Activated CD4-positive, alpha-beta T cell treated with anti-CD3 and anti-CD28 coated beads, Interleukin-2, amount 10 ng/mL, durations not matched to agents 24 days and 14 days (primary cell): ENCODE measurements at places on chromosomes 2 and 18. TPM values are rescaled to one million over a fixed set of nuclear protein-coding genes. Genes with fewer than 3 reads are reported as not detected.

Gene EML6
- 0.77 and 0.83 TPM in 2 replicates for total RNA-seq

DNA sequence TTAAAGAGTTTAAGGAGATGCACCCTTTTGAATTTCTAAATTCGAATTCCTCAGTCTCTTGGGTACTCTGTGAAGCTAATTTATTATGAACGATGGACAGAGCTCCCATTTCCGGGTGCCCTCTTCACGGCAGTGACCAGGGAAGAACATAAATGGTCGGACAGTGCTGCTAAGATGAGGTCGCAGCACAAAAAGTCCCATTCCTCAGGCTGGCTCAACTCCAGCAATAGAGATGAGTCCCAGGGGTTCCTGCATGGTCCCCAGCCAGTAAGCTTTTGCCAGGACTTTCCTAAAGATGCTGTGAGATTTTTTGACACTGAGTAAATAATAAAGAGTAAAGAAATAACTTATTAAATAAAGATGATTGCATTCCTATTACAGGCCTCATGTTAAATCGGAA is 43.0 kb upstream of the STK39 start:
- no peak for DNase-seq

GRCh38 chr2:97812931-97813330 is 99.6 kb downstream of the ZAP70 start:
- DNase-seq, result peak; percentile 36

GRCh38 chr18:48896875-48897511 is 53.8 kb downstream of the SMAD7 start:
- no peak for DNase-seq

DNA sequence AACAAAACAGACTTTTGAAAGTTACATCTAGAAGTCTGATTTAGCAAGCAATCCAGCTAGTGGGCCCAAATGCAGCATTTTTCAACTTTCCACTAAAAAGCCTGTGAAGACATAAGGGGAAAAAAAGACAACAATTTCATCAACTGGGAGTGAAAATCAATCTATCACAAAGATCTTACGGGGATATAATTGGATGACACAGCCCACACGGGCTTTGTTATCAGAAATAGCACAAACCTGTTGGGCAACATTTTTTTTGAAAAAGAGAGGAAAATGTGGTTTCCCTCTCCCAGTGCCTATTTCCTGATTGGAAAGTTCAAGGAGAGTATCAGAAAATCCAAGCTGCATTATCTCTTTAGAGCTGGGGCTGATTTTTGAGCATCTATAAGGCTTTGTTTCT is 132.7 kb downstream of the EVA1A start:
- DNase-seq, result no peak

Gene UNC80
- not detected in 2 replicates for total RNA-seq
